ENCODE measurements at places on chromosomes 3 and 15. TPM values are rescaled to one million over a fixed set of nuclear protein-coding genes. Genes with fewer than 3 reads are reported as not detected.

- H3K36me3 ChIP-seq, result no peaks in the 10 kb centered on the region
- no peak overlapping the region for H3K27ac ChIP-seq
- DNase-seq, result peak; percentile 10
Observed at GRCh38 chr15:37877851-37878741, 56.3 kb upstream of the TMCO5A start.

GRCh38 chr15:60590935-60591495 lies 112.1 kb upstream of the ICE2 start:
- no peaks in the 10 kb centered on the region for H3K4me1 ChIP-seq
- H3K27me3 ChIP-seq, result peaks cover 23% of the 10 kb centered on the region
- peak overlapping the region; percentile 77 for H3K4me3 ChIP-seq
- no peaks in the 10 kb centered on the region for H3K36me3 ChIP-seq
- DNase-seq, result peak; percentile 55
- H3K27ac ChIP-seq, result peak overlapping the region; percentile 90

DNA sequence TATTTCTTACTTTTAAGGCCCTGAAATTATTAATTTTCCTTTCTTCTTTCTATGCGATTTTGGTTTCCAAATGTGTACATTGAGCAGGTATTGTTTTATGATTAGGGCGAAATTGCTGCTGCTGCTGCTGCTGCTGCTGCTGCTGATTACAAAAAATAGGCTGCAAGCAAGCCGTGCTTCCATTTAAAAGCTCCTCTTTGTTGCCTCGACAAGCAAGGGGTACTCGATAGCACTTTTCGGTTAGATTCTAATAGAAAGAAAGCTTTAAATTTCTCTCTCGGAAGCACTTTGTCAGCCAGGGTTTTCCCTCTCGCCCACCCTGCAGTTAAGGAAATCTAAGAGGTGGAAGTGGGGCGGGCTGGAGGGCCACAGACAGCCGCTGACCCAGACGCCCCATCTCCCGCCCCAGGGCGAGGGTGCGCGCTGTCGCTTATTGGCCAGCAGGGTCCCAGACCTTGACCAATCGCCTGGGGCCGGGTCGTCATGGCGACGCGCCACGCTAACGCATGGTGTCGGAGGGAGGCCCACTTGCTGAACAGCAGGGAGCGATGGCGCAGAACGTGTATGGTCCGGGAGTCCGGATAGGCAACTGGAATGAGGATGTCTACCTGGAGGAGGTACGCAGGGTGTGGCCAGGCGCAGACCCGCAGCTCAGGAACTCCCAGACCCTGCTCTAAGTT lies at the start of gene CFAP161:
Gene CFAP161, plus strand, starts transcription at position 489 of the 680 bp plus-strand sequence. Its CDS starts 60 bp downstream, at position 549.
- peaks cover 19% of the 10 kb centered on the region for H3K4me1 ChIP-seq
- no peaks in the 10 kb centered on the region for H3K27me3 ChIP-seq
- peak within 1 kb of the TSS; percentile 32 for H3K4me3 ChIP-seq
- no peaks in the 10 kb centered on the region for H3K36me3 ChIP-seq

- H3K27ac ChIP-seq, result no peak overlapping the region
- H3K36me3 ChIP-seq, result no peaks in the 10 kb centered on the region
- no peaks in the 10 kb centered on the region for H3K4me1 ChIP-seq
- H3K4me3 ChIP-seq, result no peak overlapping the region
Observed at GRCh38 chr3:150779402-150779858, 16.5 kb upstream of the SIAH2 start.

DNA sequence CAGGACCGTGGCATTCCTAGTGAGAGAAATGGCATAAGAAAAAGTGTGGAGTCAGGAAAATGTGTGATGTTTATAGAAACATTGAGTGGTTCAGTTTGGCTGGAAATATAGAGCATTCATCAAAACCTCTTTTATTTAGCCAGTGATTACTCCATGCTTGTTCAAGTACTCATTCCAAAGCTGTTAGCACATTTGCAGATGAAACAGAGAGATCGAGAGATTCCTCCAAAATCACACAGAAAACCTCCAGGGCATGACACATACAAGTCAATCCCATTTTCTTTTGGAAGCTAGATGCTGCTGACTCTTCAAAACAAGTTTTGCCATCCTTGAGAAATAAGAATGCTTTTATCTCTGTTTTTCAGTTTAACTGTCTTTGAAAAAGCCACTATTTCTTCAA lies 11.5 kb upstream of the MB21D2 start:
- no peaks in the 10 kb centered on the region for H3K27me3 ChIP-seq
- no peak overlapping the region for H3K27ac ChIP-seq
- no peak for DNase-seq
- H3K4me3 ChIP-seq, result no peak overlapping the region
- no peaks in the 10 kb centered on the region for H3K36me3 ChIP-seq
- H3K4me1 ChIP-seq, result peaks cover 8% of the 10 kb centered on the region

The CTXN2 gene
- polyA plus RNA-seq, result 0.05 TPM

The KCNMB2 gene
- polyA plus RNA-seq, result 0.48 TPM

DNA sequence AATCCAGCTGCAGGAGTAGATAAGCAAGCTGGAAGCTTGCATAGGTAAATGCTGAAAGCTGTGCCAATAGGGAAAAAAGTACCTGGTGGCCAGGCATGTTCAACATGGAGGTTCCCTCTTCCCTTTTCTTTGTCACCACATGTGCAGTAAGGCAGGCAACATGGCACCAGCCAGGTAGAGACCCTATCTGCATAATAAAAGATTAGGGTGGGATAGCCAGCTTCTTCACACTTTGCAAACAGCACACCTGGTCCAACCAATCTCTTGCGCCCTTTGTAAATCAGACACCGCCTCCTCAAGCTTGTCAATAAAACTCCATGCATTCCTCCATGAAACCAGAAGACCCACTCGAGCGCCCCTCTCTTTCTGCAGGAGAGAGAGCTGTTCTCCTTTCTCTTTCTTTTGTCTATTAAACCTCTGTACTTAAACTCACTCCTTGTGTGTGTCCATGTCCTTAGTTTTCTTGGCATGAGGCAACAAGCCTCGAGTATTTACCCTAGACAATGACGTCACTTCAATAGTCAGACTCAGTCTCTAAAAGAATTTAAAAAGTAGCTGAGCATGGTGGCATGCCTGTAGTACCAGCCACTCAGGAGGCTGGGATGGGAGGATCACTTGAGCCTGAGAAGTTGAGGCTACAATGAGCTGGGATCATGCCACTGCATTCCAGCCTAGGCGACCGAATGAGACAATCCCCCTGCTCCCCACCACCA lies 256.3 kb downstream of the SCAPER start:
- H3K4me3 ChIP-seq, result no peak overlapping the region
- no peak overlapping the region for H3K27ac ChIP-seq
- H3K36me3 ChIP-seq, result peaks cover 4% of the 10 kb centered on the region
- no peaks in the 10 kb centered on the region for H3K27me3 ChIP-seq
- no peaks in the 10 kb centered on the region for H3K4me1 ChIP-seq
- no peak for DNase-seq

The GMNC gene
- polyA plus RNA-seq, result not detected

DNA sequence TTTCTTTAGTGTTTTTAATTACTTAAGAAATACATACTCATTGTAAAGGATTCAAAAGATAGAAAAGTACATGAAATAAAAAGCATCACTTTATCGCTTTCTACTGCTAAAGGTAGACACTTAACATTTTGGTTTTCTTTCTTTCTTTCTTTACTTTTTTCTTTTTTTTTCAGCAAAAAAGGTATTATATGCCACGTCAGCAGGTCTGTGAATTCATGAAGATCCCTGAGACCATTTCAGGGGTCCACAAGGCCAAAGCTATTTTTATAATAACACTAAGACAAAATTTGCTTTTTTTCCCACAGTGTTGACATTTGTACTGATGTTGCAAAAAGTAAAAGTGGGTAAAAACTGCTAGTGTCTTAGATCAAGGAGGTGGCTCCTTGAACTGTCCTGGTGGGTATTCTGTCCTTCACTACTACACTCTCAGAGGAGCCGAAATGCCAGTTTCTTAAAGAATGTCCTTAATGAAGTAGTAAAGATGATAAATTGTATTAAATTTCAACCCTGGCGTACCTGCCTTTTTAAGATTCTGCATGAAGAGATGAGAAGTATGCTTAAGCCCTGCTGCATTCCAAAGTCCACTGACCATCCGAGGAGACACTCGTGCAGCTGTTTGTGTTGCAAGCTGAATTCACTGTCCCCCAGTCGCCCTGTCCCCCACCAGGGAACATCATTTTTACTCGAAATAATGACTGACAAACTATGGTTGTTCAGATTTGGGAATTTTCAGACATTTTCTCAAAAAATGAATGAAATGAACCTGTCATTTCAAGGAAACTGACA lies 106.7 kb upstream of the PIAS1 start:
- H3K27ac ChIP-seq, result no peak overlapping the region
- no peaks in the 10 kb centered on the region for H3K27me3 ChIP-seq
- no peak for DNase-seq
- peaks cover 11% of the 10 kb centered on the region for H3K4me1 ChIP-seq
- no peaks in the 10 kb centered on the region for H3K36me3 ChIP-seq

GRCh38 chr3:195817578-195818135 lies 5.9 kb upstream of the MUC4 start:
- no peak for DNase-seq
- no peaks in the 10 kb centered on the region for H3K36me3 ChIP-seq
- H3K4me1 ChIP-seq, result no peaks in the 10 kb centered on the region
- H3K27ac ChIP-seq, result no peak overlapping the region
- H3K4me3 ChIP-seq, result no peak overlapping the region
- peaks cover 22% of the 10 kb centered on the region for H3K27me3 ChIP-seq

DNA sequence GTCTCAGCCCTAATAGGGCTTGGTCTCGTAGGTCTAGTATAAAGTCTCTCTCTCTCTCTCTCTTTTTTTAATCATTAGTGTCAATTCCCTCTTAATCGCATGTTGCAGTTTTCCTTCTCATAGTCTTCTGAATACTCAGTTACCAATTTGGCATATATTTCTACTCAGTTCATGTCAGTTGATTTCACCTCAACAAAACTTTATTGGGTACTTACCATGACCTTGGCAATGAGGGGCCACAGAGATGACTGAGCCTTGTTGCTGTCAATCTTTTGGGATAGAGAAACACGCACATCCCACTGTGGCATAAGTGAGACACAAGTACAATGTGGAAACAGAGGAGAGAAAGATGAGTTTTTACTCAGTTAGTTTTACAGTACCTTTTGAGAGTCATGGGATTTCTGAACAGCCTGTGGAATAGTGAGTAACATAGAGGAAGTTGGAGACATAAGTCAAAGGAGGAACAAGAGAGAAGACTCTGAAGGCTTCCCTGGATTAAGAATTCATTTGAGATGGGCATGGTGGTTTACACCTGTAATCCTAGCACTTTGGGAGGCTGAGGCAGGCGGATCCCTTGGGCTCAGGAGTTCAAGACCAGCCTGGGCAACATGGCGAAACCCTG lies 150.2 kb upstream of the CBLB start:
- no peaks in the 10 kb centered on the region for H3K4me1 ChIP-seq
- H3K27ac ChIP-seq, result no peak overlapping the region
- no peak overlapping the region for H3K4me3 ChIP-seq

The C3orf85 gene
- polyA plus RNA-seq, result not detected

- no peaks in the 10 kb centered on the region for H3K4me1 ChIP-seq
- H3K36me3 ChIP-seq, result no peaks in the 10 kb centered on the region
- H3K27ac ChIP-seq, result no peak overlapping the region
- no peak overlapping the region for H3K4me3 ChIP-seq
- peak; percentile 13 for DNase-seq
Observed at GRCh38 chr3:121481106-121481880, 64.5 kb downstream of the POLQ start.

The GNB4 gene
- 3.8 TPM for polyA plus RNA-seq

The BUB1B gene
- polyA plus RNA-seq, result 2.6 TPM

DNA sequence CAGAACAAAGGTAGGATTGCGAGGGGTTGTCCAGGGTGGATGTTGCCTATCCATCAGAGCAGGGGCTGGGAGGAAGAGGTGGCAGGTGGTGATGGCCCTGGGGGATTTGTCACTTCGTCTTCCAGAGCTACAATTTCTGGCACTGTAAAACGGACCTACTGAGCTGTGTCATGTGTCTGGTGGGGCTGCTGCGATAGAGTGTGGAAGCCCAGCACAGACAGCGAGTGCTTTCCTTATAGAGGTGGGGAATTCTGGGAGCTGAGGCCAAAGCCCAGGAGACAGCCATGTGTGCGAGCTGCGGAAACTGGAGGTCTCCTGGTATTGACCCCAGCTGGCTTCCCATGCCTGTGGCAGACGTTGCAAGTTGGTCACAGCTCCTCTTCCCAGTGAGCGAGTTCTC lies 61.2 kb upstream of the SEC22A start:
- H3K27ac ChIP-seq, result no peak overlapping the region
- no peaks in the 10 kb centered on the region for H3K4me1 ChIP-seq
- no peak for DNase-seq
- no peaks in the 10 kb centered on the region for H3K27me3 ChIP-seq

DNA sequence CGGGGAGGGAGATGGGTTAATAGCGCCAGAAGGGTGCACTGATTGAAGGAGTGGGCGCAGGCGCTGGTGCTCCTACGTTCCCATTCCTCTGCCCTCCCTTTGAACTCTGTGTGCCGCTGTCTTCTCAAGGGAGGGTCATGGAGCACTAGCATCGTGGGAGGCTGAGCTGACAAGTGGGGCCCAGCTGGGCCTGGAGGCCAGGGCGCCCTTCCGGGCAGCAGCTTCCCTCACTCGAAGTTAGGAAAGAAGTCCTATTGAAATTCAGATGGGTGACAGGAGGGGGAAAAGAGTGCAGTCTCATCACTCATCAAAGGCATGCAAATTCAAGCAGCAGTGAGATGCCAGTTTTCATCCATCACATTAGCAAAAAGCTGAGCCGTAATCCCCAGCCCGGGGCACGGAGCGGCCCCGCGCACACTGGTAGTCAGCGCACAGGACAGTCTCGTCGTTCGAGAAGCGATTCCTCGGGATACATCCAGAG lies 128.2 kb downstream of the LRRK1 start:
- peaks cover 71% of the 10 kb centered on the region for H3K36me3 ChIP-seq
- H3K27ac ChIP-seq, result no peak overlapping the region
- peaks cover 6% of the 10 kb centered on the region for H3K4me1 ChIP-seq
- no peaks in the 10 kb centered on the region for H3K27me3 ChIP-seq
- DNase-seq, result peak; percentile 36

- H3K27ac ChIP-seq, result no peak overlapping the region
- H3K36me3 ChIP-seq, result no peaks in the 10 kb centered on the region
- H3K4me1 ChIP-seq, result no peaks in the 10 kb centered on the region
- no peak overlapping the region for H3K4me3 ChIP-seq
- DNase-seq, result peak; percentile 14
Observed at GRCh38 chr3:104738271-104738670, 628.4 kb upstream of the ALCAM start.

GRCh38 chr3:128987302-128988100 lies 6.4 kb downstream of the CFAP92 start:
- no peaks in the 10 kb centered on the region for H3K27me3 ChIP-seq
- no peak overlapping the region for H3K4me3 ChIP-seq
- H3K4me1 ChIP-seq, result no peaks in the 10 kb centered on the region
- no peak for DNase-seq
- H3K36me3 ChIP-seq, result no peaks in the 10 kb centered on the region

DNA sequence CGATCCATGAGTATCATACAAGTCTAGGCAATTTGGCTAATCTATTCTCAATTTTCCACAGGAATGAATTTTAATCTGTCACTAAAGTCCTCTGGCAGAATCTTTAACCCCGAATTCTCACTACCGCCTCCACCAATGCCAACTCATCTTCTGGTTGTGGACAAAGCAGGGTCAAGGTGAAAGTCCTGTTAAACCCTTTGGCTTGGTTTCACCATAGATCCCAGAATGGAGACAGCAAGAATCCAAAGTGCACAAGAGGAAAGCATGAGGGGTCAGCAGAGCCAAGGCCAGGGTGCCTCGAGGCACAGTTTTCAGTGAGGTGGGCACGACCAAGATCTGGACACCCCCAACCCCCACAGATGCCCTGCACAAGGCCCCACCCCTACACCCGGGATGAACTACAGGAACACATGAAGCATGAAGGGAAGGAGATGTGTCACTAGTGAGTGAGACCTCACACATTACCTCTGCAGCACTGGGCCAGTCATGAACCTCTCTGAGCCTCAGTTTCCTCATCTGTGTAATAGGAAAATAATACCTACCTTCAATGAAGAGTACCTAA lies 466.2 kb downstream of the EPHB1 start:
- no peaks in the 10 kb centered on the region for H3K4me1 ChIP-seq
- no peaks in the 10 kb centered on the region for H3K27me3 ChIP-seq
- H3K4me3 ChIP-seq, result no peak overlapping the region
- DNase-seq, result no peak

Data from stomach (tissue), 19 donors.